ENCODE measurements at places on chromosomes 16 and 17. TPM values are rescaled to one million over a fixed set of nuclear protein-coding genes. Genes with fewer than 3 reads are reported as not detected.

Gene CNGB1
- not detected for total RNA-seq

DNA sequence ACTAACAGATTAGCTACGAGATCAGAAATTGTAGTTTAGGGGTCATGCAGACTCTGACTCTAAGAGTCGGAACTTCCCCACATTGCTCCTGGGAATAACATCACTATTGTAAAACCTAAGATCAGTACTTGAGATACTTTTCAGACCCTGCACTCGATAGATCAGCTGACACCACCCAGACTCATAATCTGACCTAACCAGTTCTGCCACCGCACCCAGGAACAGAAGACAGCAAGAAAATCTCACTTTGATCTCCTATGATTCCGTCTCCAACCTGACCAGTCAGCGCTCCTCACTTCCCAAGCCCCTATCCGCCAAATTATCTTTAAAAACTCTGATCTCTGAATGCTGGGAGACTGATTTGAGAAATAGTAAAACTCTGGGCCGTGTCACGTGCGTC is 27.2 kb upstream of the ASGR2 start:
- no peak for DNase-seq

DNA sequence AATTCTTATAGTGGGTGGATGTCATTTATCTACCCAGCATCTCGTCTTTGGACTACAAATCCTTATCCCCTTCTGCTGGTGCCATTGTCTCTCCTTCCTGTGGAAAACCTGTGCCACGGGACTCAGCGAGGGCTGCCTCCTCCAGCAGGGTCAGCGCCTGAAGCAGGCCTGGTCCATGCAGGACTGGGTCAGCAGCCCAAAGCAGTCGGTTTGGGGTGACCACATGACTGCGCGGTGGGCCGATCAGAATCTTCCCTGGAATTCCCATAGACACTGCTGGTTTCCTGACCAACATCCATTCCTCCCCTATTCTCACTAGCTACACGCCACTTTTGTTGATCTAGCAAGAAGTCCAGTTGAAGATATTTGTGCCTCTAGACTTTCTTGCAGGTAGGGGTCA is 26.9 kb downstream of the RPRML start:
- DNase-seq = no peak

- no peak for DNase-seq
These were observed 84.7 kb upstream of the ELAC2 start for GRCh38 chr17:13102477-13102876.

GRCh38 chr16:57607676-57608461 is 20.6 kb upstream of the ADGRG1 start:
- DNase-seq = no peak

All from SK-MEL-5 (cell line).